WTC11 (cell line): ENCODE measurements at places on chromosomes 2 and 18.

- no peak for DNase-seq
These were observed 169.5 kb downstream of the GFPT1 start for GRCh38 chr2:69217333-69218080.

DNA sequence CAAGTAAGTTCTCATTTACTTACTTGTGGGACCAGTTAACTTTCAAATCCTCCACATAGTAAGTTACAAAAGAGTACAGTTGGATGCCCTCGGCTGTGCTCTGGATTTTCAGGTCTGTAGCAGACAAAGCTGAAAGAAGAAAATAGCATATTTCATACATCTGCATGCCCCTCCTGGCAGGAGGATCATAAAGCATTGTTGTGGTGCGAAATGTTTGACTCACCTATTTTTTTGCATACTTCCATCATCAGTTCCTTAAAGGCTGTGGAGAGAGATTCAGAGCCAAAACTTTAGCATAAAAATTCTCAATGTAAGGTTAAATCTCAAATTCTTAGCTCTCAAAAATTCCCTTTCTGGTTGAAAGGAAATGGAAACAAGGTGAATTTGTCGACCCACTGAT lies 70.8 kb upstream of the LPIN2 start:
- DNase-seq, result no peak

DNA sequence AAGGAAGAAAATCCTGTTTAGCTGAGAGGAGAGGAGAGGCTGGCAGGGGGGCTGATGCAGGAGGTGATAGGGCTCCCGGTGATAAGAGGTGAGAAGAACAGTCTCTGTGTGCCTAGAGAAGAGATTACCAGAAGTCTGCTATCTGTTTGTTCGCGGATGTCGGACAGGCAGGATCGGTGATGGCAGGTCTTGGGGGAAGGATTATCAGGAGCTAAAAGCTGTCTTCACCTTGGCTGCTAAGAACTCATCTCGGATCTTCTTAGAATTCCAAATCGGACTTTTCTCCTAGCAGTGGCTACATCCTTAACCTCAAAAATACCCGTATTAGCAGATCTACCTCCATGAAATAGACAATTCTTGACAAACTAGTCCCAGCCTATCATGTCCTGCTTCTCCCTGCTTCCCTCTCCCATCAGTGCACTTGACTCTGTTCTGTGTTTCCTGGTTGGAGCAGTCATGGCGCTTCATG lies 282.1 kb upstream of the TRIB2 start:
- DNase-seq, result no peak

DNA sequence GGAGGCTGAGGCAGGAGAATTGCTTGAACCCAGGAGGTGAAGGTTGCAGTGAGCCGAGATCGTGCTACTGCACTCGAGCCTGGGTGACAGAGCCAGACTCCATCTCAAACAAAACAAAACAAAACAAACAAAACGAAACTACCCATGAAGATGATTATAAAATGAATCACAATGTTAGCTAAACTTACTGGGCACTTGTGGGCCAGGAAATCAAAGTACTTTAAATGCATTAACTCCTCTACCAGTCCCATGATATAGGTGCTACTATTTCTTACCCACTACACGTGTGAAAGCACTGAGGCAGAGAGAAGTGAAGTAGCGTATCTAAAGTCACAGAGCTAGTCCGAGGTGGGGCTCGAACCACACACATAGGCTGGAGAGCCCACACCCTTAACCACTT lies 53.6 kb downstream of the POLE4 start:
- DNase-seq, result no peak

- DNase-seq, result peak; percentile 55
These were observed 1.0 kb upstream of the TUBB6 start for GRCh38 chr18:12306752-12307700.

GRCh38 chr18:58269931-58270330 lies 225.9 kb downstream of the NEDD4L start:
- no peak for DNase-seq

GRCh38 chr2:168155680-168156079 lies 91.7 kb downstream of the STK39 start:
- no peak for DNase-seq

GRCh38 chr2:68417926-68418325 lies 49.2 kb downstream of the FBXO48 start:
- DNase-seq, result no peak

- no peak for DNase-seq
These were observed 30.3 kb downstream of the LPIN2 start for GRCh38 chr18:2982452-2983269.

DNA sequence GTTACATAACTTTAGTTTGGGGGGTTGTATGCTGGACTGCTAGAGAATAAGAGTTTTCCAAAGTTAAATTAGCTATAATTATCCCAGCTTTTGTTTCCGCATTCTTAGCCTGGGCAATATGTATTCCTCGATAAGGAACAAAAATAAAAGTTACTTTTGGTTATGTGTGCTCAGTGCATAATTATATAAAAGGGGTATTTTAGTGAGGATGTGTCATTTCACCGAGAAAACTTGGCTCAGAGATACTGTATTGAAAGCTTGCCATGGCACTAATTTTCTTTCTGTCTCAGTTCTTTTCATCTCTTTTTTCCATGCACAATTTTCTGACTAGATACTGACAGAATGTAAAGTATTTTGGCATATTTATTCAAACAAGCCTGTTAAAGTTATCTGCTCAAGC lies 28.2 kb downstream of the ARHGAP15 start:
- DNase-seq, result no peak
